ENCODE measurements at places on chromosomes 4 and X.

GRCh38 chr4:646460-646859 is 21.1 kb downstream of the PDE6B start:
- DNase-seq: no peak

- peak; percentile 55 for DNase-seq
Measured at GRCh38 chrX:153469811-153470410, 465 bp downstream of the HAUS7 start.

- no peak for DNase-seq
Measured at GRCh38 chr4:48692897-48693296, 87.2 kb downstream of the FRYL start.

DNA sequence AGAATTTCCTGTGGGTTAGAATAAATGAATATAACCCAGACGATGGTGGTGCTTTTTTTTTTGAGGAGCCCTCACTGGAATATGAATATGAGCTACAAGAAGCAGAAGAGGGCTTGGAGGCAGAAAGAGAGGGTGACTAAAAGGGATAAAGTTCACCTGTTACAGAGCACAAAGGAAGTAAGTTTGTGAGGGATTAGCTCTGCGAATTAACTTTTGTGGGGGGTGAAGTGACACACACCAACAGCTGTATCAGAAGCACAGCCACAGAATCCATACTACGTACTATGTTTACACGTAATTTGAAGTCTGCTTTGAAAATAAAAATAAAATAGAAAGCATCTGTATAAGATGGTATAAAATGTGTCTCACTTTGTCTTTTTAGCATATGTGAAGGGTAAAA is 963.6 kb upstream of the DIAPH2 start:
- DNase-seq: no peak

DNA sequence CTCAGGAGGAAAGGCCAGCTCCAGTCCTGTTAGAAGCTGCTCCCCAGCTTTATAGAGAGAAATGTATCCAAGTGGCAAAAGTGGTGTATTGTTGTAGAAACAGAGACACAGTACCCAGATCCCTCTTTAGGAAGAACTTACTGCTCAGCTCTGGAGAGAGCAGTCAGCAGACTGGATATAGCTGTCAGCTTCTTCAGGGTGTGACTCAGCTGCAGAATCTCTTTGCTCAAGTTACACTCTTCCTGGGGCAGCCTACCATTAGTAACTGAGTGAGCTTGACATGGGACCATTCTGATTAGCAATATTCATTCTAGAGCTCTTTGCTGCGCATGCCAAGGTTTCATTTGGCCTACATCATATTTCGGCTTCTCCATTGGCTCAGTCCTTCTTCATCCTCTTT is 40.5 kb downstream of the ATP1B4 start:
- no peak for DNase-seq

DNA sequence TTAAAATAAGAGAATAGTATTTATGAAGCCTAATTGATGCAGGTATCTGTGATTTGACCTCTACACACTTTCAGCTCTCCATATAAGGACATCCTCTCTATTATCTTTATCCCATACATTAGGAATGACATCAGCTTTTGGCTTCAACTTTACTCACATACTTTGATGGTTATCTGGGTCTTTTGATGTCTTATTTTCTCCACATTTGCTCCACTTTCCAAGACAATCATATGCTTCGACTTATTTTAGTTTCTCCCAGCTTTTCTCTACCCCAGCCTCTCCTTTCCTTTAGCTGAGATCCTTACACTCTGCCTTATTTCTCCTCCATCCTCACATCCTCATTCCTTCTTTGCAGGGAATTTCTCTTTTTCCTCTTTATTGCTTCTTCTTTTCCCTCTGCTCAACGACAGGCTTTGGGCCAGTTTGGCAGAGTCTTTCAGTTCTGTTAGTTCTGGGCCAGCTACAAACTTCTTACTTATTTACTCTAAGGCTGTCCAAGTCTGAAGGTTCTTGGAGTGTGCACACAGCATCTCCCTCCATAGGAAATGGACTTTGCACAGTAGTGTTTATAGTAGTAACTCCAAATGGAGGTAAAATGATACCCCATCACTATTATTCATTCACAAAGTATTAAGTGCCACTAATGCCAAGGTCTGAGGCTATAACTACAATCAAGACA is 50.5 kb downstream of the SLC4A4 start:
- no peak for DNase-seq

- peak; percentile 38 for DNase-seq
Measured at GRCh38 chrX:78029663-78030062, 60.2 kb upstream of the PGAM4 start.

- DNase-seq: no peak
Measured at GRCh38 chr4:188190461-188190860, 51.2 kb downstream of the TRIML1 start.

- DNase-seq: peak; percentile 21
Measured at GRCh38 chr4:76250962-76251361, 559 bp upstream of the FAM47E start.

DNA sequence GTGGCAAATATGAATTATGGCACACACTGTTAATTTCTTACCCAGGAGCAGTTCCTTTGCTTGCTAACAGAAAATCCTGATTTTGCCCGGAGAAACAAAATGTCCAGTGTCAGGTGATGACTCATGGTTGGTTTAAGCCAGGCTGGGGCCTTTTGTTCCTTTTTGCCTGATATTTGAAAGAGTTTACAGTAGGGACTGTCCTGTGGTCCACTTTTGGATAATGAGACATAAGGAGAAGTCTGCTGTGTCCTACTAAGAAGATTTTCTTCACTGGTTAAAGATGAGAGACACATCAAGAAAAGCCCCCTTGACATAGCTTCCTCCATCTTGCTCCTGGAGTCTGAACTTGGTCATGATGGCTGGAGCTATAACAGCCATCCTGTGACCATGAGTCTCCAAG is 12.1 kb upstream of the DRD5 start:
- no peak for DNase-seq

- DNase-seq: no peak
Measured at GRCh38 chrX:65723706-65724105, 56.3 kb downstream of the MSN start.

- no peak for DNase-seq
Measured at GRCh38 chr4:96342790-96343455, 503.0 kb downstream of the PDHA2 start.

- no peak for DNase-seq
Measured at GRCh38 chrX:50115973-50116372, 84.8 kb downstream of the AKAP4 start.

DNA sequence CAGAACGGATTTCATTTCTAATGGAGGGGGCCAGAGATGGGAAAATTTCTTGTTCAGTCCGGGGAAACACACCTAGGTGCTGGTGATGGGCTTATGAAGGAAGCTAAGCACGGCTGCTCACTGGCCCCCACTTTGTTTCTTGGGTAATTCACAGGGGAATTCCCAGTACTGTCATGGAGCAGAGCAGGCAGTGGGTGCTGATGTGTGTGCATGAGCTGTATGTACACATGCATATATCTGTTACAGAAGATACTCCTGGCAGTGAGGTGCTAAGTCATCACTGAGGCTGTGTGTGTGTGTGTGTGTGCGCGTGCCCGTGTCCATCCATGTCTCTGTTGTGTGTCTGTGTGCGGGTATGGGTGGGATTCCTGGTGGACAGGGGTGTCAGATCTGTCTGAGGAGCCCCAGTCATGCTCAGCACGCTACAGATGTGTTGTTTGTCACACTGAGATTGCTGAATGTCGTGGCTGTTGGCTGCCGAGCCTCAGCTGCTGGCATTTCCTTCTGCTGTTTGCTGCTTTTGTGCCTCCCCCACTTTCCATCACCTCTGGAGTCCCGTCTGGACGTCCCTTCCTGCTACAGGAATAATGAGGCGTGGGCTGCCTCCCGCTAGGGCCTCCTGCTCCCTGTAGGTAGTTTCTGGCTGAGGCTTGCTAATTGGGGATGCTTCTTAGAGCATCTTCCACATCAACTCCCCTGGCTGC is 53.3 kb downstream of the JADE1 start:
- DNase-seq: no peak

DNA sequence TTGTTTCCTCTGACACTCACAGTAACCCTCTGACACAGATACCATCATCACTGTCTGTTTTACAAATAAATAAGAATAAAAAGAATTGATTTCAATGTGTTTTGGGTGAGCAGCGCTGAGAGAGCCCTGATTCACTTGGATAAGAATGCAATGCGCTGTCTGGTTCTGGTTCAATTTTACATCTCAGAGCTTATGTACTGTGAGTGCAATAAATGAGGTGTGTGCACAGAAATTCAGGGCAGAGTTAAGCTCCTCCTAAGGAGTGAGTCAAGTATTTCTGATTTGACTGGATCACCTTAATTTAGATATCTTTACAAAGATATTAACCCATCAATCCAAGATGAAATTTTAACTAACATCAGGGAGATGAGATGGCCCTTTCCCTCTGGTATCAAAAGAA is 11.2 kb downstream of the FAM9C start:
- DNase-seq: no peak

DNA sequence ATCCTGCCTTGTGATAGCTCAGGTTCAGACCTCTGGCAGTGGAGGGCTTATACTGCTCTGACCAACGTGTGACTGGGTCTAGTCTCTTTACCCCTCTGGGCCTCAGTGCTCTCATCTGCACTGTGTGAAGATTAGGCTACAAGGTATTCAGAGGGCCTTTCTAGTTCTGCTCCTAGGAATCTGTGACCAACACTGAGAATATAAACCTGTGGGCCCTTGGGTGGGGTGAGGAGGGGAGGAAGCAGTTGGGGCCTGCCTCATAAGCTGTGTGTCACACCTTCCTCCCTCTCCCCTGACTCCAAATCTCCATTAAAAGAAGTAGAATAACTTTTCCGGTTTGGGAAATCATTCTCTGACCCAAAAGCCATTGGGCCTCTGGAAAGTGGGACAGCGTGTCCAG is 66.3 kb upstream of the MSN start:
- no peak for DNase-seq

DNA sequence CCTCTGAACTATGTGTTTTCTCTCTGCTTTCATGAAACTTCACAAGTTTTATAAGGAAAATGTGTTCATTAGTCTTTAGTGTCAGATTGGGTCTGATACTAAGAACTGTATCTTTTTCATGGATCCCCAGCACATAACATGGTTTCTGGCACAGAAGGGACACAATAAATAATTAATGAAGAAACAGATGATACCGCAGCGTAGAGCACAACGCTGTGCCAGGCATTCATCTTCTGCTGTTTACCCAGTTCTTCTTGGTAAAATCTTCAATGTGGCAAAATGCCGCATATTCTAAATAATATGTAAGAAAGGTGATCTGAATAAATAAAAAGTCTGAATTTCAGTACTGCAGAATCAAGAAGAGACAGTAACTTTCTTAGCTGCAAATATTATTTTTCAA is 12.3 kb downstream of the SCARB2 start:
- DNase-seq: no peak

DNA sequence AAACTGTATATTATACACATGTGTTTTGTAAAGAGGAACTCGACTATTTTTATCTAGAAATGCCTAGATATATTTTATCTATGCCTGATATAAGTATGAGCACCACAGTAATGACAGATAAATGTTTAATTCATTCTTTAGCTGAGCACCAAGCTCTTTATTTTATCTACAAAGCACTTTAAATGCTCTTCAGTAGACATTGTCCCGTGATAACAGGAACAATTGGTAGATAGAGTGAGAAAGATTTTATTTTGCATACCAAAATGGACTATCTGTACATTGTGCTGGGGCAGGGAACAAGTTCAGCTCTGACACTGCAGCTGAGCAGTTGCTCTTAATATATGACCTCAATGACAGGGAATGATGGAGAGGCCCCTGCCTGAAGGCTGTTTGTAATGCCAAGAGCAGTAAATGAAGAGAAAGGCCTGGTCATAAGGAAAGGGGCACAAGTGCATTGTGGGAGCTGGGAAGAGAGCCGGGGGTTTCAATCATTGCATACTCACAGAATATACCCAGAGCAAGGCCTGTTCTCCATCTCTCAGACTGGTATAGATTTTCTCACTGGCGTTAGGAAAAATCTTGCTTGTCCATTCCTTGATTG is 57.3 kb downstream of the SEPTIN11 start:
- DNase-seq: peak; percentile 38

GRCh38 chrX:42189576-42189975 is 266.2 kb upstream of the CASK start:
- DNase-seq: no peak

GRCh38 chr4:92497141-92497540 is 193.4 kb downstream of the GRID2 start:
- no peak for DNase-seq

DNA sequence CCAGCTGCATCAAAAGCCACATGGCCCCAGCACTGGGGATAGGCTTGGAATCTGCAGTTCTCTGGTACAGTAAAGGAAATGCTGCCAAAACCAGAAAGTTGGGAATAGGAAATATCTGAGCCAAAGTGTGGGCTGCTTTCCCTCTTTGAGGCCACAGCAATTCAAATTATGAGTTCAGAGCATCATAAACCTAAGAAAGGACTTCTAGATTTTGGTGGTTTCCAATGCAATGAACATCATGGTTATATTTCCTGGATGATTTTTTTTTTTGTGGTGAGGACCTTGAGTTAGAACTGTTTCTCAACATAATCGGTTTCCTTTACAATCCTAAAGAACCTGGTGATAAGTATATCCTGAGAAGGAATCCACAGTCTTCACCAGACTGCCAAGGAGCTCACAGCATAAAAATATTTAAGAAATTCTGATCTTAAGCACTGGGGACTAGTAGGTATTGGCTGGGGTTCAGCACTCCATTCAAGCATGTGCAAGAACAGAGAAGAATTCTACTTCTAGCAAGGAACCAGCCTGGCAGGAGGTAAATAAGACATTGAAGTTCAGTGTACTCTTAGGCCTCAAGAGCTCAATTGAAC is 29.8 kb upstream of the ARHGAP24 start:
- no peak for DNase-seq
